RPMI8226 (cell line): ENCODE measurements at places on chromosomes 13 and 19.

GRCh38 chr19:50224986-50225747, 21.7 kb downstream of the MYH14 start:
- DNase-seq = no peak

DNA sequence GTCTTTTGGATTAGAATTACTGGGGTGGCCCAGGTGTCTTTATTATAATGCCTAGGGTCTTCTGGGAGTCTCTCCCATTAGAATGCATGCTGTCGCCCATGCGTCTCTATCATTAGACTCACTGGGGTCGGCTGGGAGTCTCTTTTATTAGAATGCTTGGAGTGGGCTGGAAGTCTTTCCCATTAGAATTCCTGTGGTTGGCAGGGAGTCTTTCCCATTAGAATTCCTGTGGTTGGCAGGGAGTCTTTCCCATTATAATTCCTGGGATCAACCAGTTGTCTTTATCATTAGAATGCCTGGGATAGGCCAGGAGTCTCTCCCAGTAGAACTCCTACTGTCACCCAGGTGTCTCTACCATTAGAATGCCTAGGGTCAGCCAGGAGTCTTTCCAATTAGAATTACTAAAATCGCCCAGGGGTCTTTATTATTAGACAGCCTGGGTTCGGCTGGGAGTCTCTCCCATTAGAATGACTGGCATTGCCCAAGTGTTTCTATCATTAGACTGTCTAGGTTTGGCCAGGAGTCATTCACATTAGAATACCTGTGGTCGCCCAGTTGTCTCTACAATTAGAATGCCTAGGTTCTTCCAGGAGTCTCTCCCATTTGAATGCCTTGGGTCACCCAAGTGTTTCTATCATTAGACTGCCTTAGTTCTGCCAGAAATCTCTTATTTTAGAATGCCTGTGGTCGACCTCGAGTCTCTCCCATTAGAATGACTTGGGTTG, 1558.5 kb downstream of the UQCRFS1 start:
- DNase-seq = no peak

DNA sequence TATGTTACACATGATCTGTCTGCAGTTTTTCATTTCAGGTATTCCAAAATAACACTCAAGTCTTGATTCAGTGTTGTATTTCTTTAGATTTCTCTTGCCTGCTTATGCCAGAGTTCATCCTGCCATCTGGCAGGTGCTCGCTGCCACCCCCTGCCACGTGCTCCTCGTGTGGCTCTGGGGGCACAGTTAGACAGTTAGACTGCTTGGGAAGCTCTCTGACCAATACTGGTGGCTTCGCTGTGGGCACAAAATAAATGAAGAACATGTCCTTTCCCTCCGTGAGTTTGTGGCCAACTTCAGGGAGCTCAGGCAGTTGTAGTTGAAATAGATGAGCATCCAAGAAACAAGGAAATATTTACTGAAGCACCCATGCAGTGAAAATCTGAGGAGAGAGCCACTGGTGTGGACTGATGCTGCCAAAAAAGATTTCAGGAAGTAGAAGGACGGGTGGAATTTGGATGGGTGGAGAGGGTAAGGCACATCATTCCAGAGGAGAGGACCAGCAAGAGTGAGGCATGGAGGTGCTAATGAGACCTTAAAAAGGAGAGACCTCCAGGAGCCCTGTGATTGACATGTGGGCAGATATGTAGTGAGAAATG, 37.5 kb upstream of the GPR183 start:
- no peak for DNase-seq

DNA sequence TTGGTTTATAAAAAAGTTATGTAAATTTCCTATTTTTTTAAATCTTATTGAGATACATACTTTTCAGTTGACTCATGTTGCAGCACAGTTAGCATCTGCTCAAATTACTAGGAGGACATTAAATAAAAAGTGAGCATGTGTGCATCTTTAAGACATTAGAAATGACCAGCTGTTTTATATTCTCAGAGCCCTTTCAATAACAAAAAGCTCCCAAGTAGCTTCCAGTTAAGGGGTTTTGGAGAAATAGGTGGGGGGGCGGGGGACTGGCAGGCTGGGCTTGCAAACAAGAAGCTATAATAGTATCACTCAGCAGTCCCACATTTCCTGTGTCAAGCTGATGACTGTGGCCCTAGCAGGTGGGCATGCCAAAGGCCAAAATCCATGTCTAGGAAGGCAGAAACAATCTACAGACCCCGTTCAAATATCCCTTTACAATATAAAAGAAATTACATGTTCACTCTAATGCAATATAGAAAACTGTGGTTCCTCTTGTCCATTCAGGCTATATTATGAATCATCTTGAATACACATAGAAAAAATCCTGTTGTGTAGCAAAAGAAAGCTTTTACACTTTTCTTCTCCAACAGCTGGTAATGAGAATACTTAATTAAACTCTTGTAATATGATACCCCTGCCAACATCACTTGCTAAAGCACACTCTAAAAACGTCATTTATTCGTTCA, 1713.2 kb upstream of the SLC10A2 start:
- DNase-seq = no peak

DNA sequence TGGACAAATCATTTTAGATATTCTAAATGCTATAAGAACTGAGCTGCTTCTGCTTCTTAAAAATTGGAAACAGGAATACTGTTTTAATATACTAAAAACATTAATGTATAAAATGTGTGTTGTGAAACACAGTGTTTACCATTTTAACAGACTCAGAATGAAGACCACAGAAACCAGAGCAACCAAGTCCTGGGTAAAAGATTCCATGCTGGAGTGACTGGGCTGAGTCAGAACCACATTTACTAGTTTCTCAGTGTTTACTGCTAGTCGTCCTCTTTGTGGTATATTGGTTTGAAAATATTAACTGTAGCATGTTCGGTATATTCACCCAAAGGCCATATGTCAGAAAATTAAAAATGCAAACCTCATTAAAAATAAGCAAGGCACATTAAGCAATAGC, 31.9 kb downstream of the ANKRD10 start:
- no peak for DNase-seq
